ENCODE measurements at places on chromosomes 13 and 19.

- DNase-seq = no peak
Measured at GRCh38 chr13:21069561-21070004, 8.2 kb upstream of the LATS2 start.

DNA sequence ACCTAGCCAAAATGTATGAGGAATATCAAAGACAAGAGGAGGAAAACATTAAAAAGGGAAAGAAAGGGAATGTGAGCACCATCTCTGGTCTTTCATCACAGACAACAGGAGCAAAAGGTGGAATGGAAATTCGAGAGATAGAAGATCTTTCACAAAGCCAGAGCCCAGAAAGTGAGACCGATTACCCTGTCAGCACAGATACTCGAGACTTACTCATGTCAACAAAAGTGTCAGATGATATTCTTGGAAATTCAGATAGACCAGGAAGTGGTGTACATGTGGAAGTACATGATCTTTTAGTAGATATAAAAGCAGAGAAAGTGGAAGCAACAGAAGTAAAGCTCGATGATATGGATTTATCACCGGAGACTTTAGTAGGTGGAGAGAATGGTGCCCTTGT lies 217.0 kb downstream of the NBEA start:
- DNase-seq = no peak

DNA sequence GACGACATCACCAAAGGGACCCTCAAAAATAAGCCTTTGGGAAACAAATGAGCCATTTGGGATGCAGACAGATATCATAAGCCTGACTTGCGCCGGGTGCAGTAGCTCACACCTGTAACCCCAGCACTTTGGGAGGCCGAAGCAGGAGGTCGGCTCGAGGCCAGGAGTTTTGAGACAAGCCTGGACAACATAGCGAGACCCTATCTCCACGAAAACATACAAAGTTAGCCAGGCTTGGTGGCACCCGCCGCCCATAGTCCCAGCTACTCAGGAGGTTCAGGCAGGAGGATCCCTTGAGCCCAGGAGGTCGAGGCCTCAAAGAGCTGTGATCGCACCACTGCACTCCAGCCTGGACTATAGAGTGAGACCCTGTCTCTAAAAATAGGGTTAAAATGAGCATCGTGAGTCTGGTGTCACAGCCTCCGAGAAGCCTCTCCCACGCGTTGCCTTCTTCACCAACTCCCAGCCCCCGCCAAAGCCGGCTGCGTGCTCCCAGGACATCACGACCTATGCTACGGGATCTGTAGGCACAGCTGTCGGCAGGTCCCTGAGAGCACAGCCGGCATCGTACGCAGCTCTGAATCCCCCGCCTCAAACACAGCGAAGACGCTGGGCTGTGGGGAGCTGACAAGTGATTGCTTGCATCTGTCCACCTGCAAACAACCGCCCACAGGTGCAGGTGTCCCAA lies 1.6 kb downstream of the REXO1 start:
- DNase-seq = no peak

DNA sequence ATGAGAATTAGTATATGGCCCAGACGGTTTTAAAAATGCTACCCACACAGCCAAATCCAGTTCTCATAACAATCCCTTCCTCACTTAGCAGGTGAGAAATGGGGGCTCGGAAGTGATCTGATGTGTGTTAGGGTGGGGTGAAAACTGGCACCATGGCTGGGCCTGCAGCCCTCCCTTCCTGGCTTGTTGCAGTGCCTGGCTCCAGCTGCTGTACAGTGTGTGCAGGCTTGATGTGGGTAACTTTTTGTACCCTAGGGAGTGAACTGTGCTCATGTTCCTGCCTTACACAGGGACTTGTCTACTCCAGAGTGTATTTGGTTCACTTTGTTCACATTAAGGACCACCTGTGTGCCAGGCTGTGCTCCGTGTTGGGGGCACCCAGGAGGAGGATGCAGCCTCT lies 177.2 kb downstream of the LMO7 start:
- no peak for DNase-seq

DNA sequence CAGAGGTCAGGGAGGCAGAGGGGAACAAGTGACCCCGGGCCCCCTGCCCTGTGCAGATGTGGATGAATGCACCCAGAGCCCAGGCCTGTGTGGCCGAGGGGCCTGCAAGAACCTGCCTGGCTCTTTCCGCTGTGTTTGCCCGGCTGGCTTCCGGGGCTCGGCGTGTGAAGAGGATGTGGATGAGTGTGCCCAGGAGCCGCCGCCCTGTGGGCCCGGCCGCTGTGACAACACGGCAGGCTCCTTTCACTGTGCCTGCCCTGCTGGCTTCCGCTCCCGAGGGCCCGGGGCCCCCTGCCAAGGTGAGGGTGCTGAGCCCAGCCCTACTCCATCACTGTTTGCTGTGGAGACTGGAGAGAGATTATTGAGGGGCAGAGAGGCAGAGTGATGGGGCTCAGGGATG lies 9.9 kb downstream of the LTBP4 start:
- no peak for DNase-seq

- no peak for DNase-seq
Measured at GRCh38 chr19:46606019-46606418, 4.9 kb downstream of the CALM3 start.

- no peak for DNase-seq
Measured at GRCh38 chr19:17210296-17210695, 4.9 kb upstream of the USE1 start.

DNA sequence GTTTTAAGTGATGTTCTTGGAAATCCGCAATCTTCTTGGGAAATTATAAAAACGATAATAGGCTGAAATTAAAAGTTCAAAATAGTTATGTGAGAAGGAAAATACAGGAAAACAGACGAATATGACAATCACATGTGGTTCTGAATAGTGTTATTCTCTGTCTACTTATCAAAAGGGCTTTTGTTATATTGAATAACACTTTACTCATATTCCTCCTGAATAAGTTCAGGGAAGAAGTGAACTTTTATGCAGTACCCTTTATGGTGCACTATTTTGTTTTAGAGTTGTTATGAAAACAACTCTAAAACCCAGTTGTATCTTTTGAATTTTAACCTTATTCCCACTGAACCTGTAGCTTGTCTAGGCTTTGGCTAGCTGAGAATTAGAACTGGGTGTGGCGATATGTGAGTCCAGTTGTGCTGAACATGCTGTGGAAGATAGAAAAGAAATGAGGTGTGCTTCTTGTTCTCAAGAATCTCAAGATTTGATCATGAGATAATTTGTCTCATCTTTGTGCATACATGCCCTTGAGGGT lies 384.4 kb downstream of the LMO7 start:
- DNase-seq = no peak

GRCh38 chr13:67520886-67521285 lies 290.8 kb upstream of the PCDH9 start:
- no peak for DNase-seq

DNA sequence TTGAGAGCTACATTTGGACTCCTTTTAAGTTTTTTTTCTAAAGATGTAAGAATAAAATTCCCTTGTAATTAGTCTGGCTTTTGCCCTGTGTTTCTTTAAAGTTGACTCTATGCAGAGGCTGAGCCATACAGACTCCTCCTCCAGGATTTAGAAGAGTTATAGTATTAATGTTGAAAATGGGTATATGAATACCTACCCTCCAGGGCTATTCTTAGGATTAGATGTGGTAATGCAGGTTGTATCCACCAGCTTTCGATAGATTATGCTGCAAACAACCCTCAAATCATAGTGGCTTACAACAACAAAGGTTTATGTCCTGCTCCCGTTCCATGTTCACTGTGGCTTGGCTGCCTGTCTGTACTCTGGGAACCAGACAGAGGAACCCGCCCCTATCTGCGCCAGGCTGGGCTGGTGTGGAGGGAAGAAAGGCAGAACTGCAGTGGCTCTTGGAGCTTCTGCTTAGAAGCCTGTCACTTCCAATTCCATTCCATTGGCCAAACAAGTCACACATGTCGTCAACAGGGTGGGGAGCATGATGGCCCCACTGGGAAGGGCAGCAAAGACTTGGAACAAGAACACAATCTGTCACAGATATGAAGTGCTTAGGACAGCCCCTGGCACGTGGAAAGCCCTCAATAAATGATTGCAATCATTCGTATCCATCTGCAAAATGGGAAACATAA lies 290.8 kb downstream of the FOXO1 start:
- DNase-seq = no peak

DNA sequence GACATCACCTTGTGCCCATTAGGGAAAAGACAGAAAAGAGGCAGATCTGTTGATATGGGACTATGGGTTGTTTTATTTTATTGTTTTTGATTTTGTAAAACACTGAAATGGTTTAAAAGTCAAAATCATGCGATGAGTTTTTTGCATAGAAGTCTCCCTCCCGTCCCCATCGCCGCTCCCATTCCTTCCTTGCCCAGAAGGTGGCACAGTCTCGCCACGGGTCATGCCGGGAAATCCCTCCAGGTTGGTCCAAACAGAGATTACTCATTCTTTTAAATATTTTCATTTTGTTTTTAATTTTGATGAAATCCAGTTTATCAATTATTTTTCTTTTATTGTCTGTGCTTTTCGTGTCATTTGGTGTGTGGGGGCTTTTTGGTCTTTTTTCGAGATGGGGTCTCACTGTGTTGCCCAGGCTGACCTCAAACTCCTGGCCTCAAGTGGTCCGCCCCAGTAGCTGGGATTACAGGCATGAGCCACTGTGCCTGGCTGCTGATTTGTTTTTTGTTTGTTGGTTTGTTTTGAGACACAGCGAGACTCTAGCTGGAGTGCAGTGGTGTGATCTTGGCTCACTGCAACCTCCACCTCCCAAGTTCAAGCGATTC lies 9.2 kb downstream of the PGPEP1 start:
- DNase-seq = no peak

DNA sequence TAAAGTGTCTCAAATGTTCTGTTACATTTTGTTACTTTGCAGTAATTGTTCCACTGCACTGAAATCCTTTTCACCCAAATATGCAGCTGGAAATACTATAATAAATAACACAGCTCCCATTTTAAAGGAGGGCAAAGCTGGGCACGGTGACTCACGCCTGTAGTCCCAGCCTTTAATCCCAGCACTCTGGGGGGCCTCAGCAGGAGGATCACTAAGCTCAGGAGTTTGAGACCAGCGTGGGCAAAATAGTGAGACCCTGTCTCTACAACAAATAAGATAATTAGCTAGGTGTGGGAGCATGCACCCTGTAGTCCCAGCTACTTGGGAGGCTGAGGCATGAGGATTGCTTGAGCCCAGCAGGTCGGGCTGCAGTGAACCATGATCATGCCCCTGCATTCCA lies 7.5 kb upstream of the UBAC2 start:
- no peak for DNase-seq

- no peak for DNase-seq
Measured at GRCh38 chr19:310141-310651, 19.0 kb upstream of the PLPP2 start.

DNA sequence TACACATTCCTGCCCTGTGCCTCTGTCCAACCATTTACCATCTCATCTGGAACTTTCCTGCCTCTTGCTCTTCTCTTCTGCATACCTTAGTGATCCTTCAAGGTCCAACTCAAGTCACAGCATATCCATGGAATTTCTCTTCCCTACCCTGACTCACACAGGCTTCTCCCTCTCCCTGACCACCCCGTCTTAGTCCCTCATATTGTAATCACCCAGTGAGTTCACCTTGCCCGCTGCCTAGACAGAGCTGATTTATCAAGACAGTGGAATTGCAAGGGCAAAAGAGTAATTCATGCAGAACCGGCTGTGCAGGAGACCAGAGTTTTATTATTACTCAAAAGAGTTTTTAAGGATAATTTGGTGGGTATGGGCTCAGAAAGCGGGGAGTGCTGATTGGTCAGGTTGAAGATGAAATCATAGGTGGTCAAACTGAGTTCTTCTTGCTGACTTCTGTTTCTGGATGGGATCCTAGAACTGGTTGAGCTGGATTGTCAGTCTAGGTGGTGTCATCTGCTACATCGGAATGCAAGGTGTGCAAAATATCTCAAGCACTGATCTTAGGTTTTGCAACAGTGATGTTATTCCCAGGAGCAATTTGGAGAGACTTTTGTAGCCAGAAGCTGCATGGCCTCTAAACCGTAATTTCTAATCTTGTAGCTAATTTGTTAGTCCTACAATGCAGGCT lies 67.2 kb downstream of the HSPH1 start:
- no peak for DNase-seq

DNA sequence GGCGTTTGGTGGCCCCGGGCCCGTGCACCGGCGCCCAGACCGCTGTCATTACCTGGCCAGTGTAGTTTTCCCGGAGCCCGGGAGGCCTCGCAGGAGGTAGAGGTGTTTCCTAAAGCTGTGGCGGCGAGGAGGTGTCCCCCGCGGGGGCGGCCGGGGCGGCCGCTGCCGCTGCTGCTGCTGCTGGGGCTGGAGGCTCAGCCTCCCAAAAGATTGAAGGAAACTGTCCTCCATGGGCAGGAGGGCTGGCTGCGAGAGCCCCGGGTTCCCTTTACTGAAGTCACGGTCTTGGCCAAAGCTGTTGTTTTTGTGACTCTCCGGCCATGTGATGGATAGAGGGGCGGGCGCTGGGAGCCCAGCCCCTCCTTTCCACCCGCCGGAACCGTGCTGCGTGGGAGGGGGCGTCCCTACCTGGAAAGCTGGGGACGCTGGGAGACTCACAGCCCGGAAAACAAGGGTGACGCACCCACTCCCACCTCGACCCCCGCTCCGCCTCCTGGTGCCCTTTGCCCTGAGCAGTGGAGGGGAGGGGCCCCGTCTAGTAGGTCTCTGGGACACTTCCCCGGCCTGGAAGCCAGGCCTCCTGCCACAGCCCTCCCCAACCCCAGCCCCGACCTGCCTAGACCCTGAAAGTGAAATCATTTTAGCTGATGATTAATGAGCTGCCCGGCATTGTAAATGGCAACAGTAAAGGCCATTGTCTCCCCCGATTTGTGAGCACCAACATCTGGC lies at the start of gene N4BP2L1:
Gene N4BP2L1, minus strand, starts transcription at position 279 of the 729 bp plus-strand sequence. Its CDS starts 48 bp downstream, at position 231.
- DNase-seq = peak; percentile 73

DNA sequence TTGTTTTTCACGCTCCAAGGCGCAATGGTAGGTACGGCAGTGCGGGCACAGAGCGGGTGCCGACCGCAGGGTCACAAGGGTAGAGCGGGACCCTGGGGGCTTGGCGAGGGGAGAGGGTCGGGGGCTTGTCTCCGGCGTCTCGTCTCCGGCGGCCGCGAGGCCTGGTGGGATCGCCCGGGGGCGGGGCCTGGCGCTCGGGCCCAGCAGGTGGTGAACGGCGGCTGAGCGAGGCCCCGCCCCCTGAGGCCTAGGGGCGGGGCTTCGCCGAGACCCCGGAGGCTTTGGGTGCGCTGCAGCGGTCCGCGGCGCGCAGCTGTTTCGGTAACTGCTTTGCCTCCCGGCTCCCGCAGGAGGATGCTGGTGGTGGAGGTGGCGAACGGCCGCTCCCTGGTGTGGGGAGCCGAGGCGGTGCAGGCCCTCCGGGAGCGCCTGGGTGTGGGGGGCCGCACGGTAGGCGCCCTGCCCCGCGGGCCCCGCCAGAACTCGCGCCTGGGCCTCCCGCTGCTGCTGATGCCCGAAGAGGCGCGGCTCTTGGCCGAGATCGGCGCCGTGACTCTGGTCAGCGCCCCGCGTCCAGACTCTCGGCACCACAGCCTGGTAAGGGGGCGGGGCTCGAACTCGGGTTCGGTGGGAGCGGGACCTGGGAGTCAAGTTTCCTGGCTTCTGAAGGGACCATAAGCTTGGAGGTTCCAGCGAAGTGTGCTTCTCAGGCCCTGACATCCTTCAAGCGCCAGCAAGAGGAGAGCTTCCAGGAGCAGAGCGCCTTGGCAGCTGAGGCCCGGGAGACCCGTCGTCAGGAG lies at the start of gene TSEN34:
Gene TSEN34, plus strand, starts transcription at position 298 of the 800 bp plus-strand sequence. Its CDS starts 57 bp downstream, at position 355.
- peak; percentile 88 for DNase-seq
